Stimulated activated CD4-positive, alpha-beta T cell treated with anti-CD3 and anti-CD28 coated beads, TNF-alpha, amount 100 ng/mL, for 48 hours (primary cell): ENCODE measurements at places on chromosomes 2 and 18.

- no peak for DNase-seq
Measured at GRCh38 chr2:149744865-149745264, 157.3 kb upstream of the MMADHC start.

DNA sequence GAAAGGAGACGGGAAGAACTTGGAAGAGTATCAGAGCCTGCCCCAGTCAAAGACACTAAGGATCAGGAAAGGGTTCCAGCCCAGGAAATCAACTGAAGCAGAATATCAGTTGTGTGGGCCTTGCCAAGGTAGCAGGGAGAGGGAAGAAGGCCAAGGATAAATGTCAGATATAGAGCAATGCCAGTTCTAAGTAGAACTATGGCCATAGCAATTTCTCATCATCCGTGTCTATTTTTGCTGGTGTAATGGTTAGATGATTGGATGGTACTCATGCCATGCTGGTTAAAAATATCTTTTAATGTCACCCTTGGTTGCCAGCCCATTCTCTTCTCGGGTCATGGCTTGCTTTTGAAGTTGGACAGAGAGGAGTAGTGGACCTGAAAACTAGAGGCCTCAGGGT lies 41.9 kb downstream of the MAIP1 start:
- DNase-seq, result no peak

- DNase-seq, result no peak
Measured at GRCh38 chr18:24068945-24069693, 54.6 kb downstream of the TTC39C start.

DNA sequence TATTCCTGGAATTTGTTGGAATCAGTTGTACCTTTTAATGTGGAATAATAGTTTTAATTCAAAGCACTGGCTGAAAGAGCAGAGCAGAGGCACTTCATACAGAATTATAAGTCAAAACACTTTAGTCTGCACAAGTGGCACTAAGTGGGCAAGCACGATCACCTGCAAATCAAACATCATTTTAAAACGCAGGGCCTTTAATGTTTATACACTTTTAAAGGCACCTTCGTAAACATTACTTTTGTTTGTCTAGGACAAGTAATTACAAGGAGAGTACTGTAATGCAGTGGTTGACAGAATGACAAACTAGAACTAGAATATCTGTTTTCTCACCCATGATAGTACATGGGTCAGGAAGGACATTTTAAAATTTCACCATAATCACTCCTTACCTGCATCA lies 36.4 kb downstream of the LANCL1 start:
- no peak for DNase-seq
